ENCODE measurements at places on chromosomes 11 and 22.

GRCh38 chr11:68670208-68670992 is 13.9 kb upstream of the GAL start:
- DNase-seq, result no peak

DNA sequence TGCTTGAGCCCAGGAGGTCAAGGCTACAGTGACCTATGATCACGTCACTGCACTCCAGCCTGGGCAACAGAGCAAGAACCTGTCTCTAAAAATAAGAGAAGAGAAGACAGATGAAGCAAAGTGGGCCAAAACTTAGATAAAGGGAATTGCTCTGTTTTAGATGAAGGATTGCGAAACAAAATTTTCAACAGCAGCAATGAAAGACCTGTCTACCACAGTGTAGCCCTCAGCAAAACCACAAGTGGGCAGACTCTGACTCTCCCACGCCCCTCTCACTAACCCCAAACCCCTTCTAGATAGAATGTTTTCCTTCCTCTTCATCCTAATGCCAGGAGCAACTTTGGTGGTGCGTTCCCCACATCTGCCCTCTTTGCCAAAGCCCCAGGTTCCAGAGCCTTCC is 105.6 kb upstream of the ALDH3B2 start:
- peak; percentile 10 for DNase-seq

- peak; percentile 6 for DNase-seq
Measured at GRCh38 chr11:79438631-79439409, 2.0 kb downstream of the TENM4 start.

DNA sequence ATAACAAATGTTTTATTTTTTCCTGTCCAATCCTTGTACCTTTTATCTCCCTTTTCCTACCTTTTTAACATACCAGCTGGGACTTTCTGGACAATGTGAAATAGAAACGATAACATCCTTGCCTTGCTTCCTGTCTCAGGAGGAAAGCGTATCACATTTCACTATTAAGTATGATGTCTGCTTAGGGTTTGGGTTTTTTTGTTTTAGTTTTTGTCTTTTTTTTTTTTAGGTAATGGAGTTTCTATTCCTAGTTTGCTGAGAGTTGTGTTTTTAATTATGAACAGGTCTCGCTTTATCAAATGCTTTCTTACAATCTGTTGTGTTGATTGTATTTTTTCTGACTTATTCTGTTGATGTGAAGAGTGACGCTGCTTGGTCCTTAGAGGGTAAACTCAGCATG is 64.2 kb upstream of the KCNQ1OT1 start:
- no peak for DNase-seq

DNA sequence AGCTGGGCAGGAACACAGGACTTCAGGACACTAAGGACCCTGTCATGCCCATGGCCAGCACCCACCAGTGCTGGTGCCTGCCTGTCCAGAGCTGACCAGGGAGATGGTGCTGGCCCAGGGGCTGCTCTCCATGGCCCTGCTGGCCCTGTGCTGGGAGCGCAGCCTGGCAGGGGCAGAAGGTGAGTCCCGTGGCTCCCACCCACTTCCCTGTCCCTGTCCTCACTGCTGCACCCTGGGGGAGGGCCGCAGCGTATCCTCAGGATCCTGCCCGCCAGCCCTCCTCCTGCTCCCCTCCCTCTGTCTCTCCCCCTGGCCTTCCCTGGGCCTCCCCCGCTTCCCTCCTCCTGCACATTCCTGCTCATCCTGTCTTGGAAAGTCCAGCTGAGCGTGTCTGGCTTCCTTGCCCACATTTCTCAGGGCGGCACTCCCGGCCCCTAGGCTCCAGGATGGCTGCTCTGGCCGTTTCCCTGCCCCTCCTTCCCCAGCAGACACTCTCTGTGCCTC is 8.7 kb downstream of the CSF2RB start:
- no peak for DNase-seq

DNA sequence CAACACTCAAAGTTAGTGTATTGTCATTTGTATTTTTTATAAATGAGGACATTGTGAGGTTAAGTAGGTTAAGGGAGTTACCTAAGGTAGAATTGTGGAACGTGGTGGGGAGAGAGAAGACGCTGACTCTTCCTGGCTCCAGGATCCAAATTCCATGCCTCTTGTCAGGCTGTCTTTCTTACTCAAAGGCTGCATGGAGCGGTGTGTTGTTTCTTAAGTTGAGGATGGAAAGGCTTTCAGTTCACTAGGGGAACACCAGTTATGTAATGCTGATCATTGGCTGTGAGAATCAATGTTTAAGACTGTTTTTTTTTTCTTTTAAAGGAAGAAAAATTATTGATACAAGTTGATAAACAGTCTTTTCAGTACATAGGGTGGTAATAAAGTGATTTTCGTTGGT is 2.9 kb downstream of the UBE2L3 start:
- DNase-seq, result no peak

DNA sequence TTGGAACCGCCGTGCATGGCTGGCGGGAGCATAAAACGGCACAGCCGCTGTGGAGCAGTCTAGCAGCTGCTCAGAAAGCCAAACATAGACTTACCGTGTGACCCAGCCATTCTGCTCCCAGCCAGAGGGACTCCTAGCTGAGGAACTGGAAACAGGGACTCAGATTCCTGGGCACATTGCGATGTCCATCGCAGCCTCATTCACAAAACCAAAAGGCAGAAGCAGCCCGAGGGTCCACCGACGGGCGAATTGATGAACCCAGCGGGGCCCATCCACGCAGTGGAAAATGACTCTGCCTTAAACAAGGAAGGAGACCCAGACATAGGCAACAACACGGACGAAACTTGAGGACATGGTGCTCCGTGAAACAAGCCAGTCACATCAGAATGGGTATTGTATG is 5.7 kb upstream of the MUC5B start:
- DNase-seq, result no peak

GRCh38 chr11:134861490-134862104 is 449.6 kb upstream of the B3GAT1 start:
- DNase-seq, result no peak

DNA sequence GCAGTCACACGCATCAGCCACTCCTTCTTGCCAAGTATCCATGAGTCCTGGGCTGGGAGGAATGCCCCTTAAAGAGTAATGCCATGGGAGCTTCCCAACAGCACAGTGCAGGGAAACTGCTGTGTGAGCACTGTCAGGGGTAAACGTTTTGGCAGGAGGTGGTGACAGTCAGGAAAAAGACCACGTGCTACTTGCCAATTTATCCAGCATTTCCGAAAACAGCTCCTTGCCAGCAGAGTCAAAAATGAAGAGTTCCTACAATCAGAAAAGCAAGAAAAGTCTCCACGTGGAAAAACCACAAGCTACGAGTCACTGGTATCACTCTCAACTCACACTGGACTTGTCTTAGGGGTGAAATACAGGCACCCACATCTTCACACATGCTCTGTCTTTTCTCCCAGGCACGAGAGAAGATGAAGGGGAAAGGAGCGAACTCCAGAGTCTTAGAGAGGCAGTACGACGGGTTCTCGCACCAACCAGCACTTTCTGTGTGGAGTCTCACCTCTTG is 9.9 kb downstream of the IFT27 start:
- DNase-seq, result no peak

DNA sequence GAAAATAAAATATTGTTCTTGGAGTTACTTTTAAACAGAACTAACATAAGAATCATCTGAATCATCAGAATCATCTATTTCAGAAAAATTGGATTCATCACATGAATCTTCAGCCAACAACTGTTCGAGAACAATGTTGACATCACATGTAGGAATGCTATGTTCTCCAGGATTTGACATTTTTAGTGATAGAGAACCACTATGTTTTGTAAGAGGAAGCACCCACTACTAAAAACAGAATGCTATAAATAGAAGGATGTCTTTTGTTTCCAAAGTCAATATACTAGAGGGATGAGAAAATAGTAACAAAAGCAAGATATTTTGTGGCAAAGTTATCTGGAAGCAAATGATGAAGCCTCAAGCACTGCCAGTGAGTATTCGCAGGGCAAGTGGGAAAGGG is 263.4 kb upstream of the DDI1 start:
- no peak for DNase-seq

- no peak for DNase-seq
Measured at GRCh38 chr11:34189191-34189590, 83.8 kb downstream of the NAT10 start.

GRCh38 chr11:28009996-28010395 is 98.0 kb downstream of the KIF18A start:
- no peak for DNase-seq

DNA sequence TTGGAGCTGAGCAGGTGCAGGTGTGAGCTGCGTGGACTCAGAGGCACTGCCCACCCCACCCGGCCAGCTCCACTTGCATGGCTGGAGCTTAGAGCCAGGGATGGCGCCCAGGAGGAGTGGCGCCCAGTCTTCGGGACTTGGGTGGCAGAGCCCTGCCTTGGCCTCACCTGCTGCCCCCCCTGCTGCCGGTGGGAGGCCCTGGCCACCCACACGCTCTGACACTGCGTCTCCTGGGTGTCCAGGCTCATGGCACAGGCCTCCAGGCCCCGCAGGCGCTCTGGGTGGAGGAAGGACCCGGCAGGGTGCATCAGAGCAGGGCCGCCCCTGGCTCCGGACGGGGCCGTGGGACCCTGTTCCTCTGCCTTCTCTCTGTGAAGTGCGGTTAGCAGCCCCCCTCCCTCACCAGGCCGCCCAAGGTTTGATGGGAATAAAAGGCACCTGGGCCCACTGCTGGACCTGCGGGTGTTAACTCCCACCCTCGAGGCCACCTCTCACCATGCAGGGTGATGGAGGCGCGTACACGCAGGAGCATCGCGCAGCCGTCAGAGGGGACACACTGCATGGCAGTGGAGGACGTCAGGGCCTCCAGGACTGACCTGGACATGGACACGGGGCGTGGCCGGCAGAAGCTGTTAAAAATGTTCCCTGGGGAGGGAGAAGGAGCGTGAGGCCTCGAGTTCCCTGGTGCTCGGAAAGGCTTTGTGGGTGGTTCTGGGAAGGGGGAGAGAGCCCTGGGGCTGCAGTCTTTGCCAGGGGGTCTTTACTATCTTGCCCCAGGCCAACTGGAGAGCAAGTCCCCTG is 11.8 kb downstream of the IL17REL start:
- DNase-seq, result no peak

DNA sequence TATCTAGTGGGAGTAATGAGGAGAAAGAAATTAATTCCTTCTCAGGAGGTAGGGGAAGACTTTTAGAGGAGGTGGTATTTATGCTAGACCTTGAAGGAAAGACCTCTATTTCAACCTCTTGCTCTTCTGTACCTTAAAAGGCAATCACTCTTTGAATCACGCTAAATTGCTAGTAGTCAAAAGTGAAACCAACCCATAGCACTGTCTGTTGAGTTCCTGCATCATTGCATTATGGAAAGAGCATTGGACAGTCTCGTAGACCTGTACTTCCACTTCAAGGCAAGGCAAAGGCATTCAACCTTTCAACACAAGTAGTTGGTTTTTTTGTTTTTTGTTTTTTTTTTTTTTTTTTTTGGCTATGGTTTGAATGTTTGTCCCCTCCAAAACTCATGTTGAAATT is 770.4 kb downstream of the ETS1 start:
- no peak for DNase-seq

- DNase-seq, result no peak
Measured at GRCh38 chr11:24437123-24437522, 59.7 kb upstream of the LUZP2 start.

Data from inflammatory macrophage treated with lipopolysaccharide for 4 hours (primary cell).